ENCODE measurements at places on chromosomes 12 and 14.
A peak's percentile ranks its signal among the peaks of the same experiment; 100 is the strongest.

- no peak for DNase-seq
Observed at GRCh38 chr12:109878749-109879148, 1.6 kb downstream of the GLTP start.

GRCh38 chr12:76421046-76421445, 72.8 kb upstream of the BBS10 start:
- DNase-seq = no peak

DNA sequence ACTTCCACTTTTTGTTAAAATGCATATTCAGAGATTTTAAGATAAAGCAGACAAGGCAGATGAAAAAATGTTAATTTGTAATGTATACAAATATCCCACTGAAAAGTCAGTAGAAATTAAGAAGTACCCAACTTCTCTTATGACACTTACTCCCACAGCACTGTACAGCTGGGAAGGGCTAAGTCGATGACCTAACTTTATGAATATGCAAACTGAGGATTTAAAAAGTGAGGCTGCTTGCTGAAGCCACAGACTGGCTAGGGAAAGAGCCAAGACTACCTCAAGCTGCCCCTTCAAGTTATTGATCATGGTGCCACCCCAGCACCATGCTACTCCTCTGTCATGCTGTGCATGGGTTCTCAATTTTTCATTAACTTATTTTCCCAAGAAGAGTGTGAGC, 17.0 kb downstream of the PPM1H start:
- no peak for DNase-seq

GRCh38 chr12:120920178-120920577, 16.0 kb upstream of the SPPL3 start:
- no peak for DNase-seq

DNA sequence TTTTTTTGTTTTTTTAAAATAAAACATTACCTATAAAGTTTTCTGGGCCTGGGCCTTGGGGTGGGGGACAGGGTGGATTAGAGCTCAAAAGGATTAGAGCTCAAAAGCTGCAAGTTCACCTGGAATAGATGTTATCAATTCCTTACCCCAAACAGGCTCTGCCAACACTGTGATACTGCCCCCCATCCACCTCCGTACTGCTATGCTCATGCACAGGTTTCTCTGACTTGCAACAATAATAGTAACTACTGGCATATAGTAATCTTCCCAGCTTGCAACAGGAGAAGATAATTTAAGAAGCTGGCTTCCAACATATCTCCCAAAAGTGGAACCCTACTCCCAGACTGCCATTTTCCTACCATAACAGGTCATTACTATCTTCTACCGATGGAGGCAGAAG, 51.3 kb upstream of the SLCO1C1 start:
- no peak for DNase-seq

DNA sequence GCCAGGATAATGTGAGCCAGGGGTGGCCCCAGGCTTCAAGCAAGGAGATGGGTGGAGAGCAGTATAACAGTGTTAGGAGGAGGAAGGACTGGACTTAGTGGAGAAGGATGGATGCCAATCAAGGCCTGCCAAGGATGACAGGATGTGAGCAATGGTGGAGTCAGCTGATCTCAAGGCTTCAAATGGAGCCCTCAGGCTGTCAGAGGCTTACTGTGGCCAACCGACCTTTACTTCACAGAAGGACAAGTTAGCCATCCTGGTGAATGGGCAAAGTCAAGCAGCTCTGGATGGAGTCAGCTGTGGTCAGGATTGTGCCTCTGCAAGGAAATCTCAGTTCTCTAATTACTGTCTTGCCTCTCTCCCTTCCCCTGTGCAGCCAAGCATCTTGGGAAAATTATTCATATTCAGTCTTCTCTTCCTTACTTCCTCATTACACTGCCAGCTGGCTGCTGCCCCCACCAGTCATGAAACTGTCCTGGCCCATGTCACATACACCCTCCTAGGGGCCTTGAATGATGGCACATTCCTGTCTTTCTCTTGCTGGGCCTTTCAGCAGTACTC, 7.6 kb upstream of the STAT6 start:
- no peak for DNase-seq

DNA sequence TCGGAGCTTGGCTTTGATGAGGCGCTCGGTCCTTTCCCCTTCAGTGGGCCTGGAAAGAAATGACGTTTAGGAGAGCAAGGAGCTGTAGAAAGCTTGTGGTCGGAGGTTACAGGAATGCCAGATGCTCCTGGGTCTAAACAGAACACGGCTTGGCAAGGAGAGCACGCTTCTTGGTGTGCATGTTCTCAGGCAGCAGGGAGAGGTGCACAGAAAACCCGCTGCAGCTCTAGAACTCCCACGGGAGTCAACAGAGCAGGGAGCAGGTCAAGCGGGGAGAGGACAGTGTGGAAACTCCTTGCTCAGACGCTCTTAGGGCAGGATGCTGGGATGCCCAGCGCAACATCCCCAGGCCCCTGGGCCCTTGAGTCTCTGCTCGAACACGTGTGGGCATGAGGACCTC, 51.0 kb downstream of the SSH1 start:
- no peak for DNase-seq

GRCh38 chr14:51877810-51878209, 17.4 kb downstream of the GNG2 start:
- DNase-seq = no peak

DNA sequence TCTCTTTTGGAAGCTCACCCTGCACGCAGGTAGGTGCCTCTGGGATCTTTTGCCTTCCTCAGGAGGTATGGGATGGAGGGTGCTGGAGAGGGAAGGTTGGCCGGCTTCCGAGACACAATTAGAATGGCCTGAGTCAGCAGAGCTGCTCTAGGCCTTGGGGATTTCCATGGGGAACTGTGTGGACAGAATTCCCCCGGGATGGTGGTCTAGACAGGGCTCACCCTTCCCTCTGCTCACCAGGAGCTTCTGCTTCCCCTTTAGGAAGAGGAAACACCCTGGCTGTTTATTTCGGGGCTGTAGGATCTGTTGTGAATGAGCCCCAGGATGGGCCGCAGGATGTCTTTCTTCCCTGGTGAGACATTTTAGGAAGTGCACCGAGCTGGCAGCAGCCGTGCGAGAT, 43.7 kb upstream of the TMED10 start:
- no peak for DNase-seq

- DNase-seq = no peak
Observed at GRCh38 chr14:32524609-32525375, 195.7 kb downstream of the AKAP6 start.

- DNase-seq = no peak
Observed at GRCh38 chr14:105272623-105273022, 24.3 kb downstream of the BTBD6 start.

GRCh38 chr12:55982319-55982936, 8.6 kb downstream of the RAB5B start:
- DNase-seq = no peak

- no peak for DNase-seq
Observed at GRCh38 chr12:2739832-2740641, 54.7 kb upstream of the FKBP4 start.

DNA sequence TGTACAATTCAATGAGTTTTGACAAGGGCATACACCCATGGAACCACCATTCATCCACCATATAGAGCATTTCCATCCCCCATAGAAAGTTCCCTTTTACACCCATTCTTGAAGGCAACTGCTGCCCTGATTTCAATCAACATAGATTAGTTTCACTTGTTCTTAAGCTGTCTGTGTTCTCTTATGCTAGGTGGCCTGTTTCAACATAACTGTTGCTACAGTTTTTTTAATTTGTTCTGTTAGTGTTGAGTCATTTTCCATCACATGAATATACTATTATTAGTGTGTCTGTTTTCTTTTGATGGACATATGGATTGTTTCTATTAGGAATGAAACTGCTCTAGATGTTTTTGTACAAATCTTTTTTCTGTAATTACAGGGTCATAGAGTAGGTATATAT, 123.4 kb downstream of the PTPRQ start:
- no peak for DNase-seq

GRCh38 chr12:22691319-22691718, 66.3 kb downstream of the ETNK1 start:
- no peak for DNase-seq

GRCh38 chr14:70045844-70046535, 142.8 kb downstream of the SLC8A3 start:
- DNase-seq = no peak

DNA sequence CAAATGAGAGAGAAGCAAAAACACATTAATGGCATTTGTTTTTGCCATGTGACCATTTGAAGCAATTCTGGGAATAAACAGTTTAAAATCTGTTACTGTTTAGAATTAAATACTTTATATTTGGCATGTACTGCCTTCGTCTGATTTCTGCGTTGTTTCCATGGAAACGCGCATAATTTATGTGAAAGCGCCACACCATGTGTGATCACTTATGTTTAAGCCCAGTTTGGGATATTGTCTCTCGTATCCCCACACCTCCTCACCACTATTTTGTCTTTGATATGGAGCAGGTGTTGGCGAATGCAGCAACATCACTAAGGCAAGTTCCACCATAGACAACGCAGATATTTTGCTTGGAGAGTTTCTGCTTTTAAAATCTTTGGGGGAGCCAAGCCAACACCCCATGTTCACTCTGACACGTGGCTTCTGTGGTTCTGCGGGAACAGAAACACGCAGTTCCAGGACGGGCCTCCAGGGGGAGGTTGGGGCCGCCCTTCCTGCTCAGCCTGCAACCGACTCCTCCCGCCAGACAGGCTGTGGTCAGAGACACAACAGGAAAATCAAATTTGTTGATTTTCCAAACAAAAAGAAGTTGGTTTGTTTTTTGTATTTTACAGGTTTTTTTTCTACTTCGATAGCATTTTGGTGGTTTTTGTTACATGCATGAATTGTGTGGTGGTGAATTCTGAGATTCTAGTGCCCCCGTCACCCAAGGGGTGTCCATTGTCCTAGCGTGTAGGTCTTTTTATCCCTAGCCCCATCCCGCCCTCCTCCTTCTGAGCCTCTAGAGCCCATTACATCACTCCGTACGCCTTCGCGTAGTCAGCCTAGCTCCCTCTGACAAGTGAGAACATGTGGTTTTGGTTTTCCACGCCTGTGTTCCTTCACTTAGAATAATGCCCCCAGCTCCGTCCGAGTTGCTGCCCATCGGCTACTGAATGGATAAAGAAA, 101.9 kb upstream of the SFSWAP start:
- peak; percentile 95 for DNase-seq

GRCh38 chr12:132554845-132555630, 55.3 kb downstream of the LRCOL1 start:
- DNase-seq = no peak

DNA sequence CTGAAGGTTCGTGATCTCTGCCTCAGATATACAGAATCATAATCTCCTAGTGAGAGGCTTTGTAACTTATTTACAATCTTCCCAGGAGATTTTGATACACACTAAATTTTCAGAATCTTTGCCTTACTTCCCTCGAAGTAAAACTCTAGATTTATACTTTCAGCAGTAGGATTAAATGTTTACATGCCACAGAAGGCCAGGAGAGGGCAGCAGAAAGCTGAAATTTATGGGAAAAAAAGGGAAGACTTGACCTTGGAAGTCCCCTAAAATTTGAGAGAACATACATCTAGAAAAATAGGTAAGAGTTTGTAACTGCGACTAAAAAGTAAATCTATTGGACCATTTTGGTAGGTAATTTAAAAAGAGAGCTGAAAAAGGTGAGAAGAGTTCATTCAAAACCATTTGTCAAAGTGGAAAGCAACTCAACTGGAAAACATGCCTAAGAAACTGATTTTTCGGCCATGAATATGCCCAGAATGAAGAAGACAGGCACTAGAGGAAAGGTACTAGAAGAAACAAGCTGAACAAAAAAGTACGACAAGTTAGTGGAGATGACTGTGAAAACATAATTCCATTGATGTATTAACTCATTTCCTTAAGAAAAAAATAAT, 242.0 kb upstream of the MDGA2 start:
- DNase-seq = no peak

DNA sequence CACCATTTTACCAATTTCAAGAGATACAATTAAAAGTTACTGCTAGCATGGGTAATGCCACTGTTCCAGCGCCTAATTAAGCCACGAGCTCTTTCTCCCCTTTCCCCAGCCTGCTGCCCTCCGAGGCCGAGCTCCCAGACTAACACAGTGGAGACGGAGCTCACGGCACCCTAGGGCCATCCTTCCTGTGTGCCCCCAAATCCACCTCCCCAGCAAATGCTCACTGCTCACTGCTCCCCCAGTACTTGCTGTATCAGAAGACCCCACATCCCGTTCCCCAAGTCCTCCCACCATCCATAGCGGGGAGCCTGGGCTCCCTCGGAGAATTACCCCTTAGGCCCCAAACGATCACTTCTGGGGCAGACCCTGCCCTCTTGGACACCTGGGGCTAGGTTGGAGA, 42.7 kb downstream of the SLC6A12 start:
- DNase-seq = no peak

GRCh38 chr14:59829469-59830337, 40.9 kb downstream of the RTN1 start:
- DNase-seq = no peak

DNA sequence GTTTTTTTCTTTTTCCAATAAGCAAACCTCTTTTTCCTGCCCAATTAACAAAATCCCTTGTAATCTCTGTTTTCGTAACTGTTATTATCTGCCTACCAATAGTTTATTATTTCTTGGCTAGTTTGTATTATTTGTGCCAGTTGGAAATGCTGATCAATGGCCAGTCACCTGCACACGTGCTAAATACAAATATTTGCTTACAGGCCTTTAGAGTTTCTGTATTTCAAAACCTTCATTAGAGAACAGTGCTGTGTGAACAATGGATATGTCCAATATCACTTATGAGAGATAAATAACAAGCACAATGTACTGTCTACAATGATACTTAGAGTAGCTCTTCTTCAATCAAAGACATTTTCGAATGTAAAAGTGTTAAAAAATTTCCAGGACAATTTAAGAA, 10.8 kb upstream of the DYRK2 start:
- DNase-seq = no peak

DNA sequence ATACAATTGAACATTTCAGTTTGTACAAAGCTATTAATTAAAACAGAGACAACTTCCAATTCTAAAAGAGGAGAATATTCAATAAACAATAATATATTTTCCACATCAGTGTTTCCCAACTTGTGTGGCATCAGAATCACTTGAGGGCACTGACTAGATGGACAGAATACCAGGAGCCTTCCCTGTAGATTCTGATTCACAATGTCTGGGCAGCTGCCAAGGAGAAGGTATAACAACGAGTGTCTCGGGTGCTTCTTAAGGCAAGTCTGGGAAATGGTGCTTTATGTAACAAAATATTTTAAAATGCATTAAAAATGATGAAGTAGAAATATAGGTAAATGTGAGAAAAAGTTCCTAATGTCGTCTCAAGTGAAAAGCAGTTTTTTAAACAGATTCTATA, 26.2 kb downstream of the GALC start:
- no peak for DNase-seq

GRCh38 chr12:12759234-12759915, 26.1 kb upstream of the APOLD1 start:
- DNase-seq = no peak

- DNase-seq = no peak
Observed at GRCh38 chr14:37230551-37231194, 32.9 kb downstream of the MIPOL1 start.

DNA sequence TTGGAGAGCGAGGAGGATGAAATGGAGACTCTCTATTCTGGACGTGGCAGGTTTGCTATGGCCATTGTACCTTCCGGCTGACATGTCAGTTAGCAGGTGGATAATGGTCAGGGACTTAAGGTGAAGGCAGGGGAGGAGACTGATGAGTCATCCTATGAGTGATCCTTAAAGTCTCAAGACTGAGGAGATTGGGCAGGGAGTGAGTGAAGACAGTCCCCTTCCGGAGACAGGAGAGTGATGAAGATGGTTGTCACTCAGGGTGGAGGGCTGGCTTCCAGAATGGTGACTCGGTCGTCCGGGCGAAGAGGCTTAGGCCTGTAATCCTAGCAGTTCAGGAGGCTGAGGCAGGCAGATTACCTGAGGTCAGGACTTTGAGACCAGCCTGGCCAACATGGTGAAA, 49.8 kb upstream of the CCDC63 start:
- no peak for DNase-seq

- no peak for DNase-seq
Observed at GRCh38 chr12:131863711-131864396, 30.6 kb upstream of the ULK1 start.

Measured in lower leg skin (tissue), 4 donors.